SK-N-DZ (cell line): ENCODE measurements at places on chromosomes 1 and 21.

DNA sequence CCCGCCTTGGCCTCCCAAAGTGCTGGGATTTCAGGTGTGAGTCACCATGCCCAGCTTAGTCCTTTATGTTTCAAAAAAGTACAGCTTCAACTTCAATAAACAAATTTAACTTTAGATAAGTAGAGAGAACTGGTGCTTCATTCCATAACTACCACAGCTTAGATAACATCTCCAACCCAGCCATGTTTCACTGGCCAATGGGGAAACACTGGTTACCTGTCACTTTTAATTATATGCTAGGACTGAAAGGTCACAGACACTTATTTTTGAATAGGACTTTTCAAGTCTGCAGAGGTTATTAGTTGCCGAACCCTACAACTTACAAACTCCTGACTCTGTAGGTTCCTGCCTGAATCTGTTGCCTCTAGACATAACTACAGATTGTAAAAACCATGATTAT lies 56.5 kb upstream of the ST6GALNAC3 start:
- DNase-seq = peak; percentile 69

DNA sequence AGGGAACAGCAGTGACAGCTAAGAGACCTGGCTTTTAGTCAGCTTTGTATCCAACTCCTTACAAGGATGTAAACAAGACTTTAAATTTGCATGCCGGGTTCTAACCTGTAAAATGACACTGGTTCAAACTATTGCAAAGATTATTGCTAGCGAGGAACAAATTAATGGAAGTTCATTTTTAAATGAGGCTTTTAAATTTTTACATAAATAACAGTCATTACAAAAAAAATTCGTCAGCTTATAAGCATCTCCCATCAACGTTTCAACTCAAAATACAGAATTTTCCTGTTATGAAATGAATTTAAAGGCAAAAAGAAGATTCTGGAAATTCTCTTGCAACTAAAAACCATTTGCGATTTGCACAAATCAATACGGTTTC lies 668 bp downstream of the KIF14 start:
- DNase-seq = no peak

GRCh38 chr1:89005286-89006151 lies 13.1 kb upstream of the KYAT3 start:
- DNase-seq = no peak

GRCh38 chr1:95207223-95207935 lies 26.6 kb upstream of the RWDD3 start:
- peak; percentile 80 for DNase-seq

DNA sequence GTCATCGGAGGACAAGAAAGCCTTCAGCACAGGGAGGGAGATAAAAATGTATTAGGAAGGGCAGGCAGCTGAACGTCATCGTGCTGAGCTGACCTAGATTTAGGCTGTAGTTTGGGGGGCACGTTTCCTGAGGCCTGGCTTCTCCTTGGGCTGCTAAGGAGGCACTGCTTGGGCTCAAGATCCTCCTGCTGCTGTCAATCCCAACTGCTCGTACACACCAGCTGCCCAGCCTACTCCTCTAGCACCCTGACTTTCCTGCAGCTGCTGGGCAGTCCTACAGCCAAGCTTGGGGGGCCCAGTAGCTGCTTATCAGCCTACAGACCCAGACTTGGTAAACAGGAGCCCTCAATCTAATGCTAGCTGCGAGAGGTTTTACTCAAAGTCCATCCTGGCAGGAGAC lies 6.2 kb downstream of the TMEM35B start:
- no peak for DNase-seq

GRCh38 chr1:12447849-12448312 lies 170.1 kb downstream of the DHRS3 start:
- no peak for DNase-seq

GRCh38 chr1:19425646-19426239 lies 59.6 kb downstream of the CAPZB start:
- no peak for DNase-seq

DNA sequence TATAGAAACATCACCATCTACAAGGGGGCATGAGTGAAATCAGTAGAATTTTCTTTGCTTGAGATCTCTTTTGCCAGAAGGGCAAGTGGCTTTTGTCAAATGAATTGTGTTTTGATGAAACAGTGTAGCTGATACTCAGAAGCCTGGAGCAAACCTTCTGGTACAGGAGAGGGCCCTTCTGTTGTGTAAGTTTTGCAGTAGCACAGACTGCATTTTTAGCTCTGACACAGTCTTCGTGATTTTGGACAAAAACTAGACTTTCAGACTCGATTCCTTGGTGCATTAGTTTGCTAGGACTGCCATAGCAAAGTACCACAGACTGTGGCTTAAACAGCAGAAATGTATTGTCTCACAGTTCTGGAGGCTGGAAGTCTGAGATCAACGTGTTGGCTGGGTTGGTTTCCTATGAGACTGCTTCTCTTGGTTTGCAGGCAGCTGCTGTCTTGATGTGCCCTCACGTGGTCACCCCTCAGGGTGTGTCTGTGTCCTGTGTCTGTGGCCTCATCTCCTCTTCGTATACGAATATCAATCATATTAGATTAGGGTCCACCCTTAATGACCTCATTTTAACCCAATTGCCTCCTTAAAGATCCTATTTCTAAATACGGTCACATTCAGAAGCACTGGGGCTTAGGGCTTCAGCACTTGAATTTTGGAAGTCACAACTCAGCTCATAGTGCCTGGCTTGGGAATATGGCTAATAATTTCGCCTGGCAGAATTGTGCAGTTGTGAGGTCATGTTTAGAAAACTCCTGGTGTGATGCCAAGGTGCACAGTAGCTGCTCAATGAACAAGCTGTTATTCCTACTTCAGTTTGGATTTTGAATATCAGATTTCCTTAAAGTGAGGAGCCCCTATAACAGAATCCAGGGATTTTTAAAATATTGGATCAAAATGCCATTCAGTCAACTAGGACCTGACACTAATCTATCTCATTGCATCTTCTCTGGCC lies 21.2 kb upstream of the DISC1 start:
- no peak for DNase-seq

GRCh38 chr1:7284839-7285435 lies 486.2 kb upstream of the VAMP3 start:
- DNase-seq = no peak

GRCh38 chr1:229434005-229434640 lies at the start of gene ACTA1:
Gene ACTA1, minus strand, starts transcription at chr1:229434094. Its CDS starts 979 bp downstream, at chr1:229433115.
- DNase-seq = no peak

DNA sequence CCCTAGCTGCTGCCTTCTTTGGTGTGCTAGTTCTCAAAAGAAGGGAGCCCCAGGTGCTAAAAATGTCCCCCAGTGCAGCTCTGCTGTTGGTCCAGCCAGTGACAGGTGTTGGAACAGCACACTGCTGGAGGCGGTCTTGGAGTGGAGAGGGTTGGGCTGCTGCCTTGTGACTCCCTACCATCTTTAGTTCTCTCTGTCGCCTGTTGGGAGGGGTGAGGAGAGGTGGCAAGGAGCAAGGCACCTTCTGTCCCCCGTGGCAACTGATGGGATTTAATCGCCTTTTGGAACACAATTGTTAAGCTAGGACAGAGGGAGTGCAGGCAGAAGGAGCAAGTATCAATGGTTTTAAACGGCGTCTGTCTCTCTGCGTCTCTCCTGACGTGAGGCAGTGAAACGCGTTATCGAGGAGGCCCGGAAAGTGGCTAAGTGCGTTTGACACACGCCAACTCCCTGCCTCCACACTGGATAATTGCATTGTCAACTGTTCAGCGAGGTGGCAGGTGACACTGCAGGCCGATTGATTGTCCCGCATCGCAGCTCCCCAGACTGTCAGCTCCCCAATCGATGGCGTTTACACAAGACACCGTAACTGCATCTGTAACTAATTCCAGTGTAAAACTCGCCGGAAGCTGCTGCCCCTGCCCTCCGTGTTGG lies 34.0 kb downstream of the TMEM53 start:
- no peak for DNase-seq

GRCh38 chr1:198612471-198613260 lies 26.2 kb upstream of the PTPRC start:
- DNase-seq = no peak

GRCh38 chr1:226371866-226372490 lies 35.9 kb downstream of the PARP1 start:
- no peak for DNase-seq

DNA sequence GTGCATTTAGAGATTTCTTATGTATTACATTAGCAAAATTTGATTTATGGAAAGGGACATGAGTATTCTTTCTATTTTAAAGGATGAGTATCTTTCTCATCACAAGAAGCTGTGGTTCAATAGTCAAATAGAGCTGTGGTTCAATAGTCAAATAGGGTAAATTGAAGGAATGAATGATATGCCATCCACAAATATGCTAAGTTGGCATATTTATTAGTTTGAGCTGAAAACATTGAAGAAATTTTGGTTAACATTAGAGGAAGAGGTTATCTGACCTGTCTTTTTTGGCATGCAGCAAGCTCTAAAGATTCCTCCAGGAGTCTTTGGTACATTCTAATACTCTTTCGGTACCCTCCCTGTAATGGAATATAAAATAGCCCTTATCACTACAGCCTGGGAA lies 4.8 kb downstream of the OR2L8 start:
- DNase-seq = no peak

- no peak for DNase-seq
These were observed 225.3 kb downstream of the MRPL39 start for GRCh38 chr21:25381936-25382452.

DNA sequence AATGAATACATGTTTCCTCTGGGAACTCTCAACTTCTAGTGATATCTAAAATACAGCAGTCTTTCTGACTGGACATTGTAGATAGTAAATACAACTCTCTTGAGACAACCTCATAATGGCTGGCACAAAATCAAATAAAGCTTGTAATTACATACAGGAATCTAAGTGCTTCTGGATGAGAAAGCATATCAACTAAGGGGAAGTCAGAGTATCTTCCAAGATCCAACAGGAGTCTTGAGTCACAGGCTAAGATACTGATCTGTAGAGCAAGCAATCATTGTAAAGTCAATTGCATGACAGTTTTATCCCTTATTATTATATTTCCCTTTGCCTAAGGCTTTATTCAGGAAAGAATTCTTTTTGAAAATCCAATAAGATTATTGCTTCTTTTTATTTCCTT lies 249.9 kb downstream of the LRRIQ3 start:
- peak; percentile 54 for DNase-seq

DNA sequence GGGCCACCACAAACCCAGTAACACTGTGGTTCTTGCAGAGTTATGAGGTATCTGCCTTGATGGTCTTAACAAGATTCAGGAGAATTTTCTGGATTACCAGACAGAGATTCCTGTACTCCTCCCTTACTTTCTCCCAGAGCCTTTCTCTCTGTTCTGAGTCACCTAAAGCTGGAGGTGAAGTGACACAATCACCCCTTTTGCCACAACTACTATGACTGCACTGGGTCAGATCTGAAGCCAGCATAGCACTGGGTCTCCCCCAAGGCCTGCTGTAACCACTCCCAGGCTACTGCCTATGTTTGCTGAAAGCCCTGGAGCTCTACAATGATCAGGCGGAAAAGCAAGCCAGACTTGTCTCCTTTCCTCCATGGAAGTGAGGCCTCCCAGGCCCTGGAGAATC lies 156.7 kb upstream of the NEGR1 start:
- DNase-seq = no peak

GRCh38 chr1:25927521-25928265 lies 21.5 kb upstream of the STMN1 start:
- DNase-seq = peak; percentile 88

DNA sequence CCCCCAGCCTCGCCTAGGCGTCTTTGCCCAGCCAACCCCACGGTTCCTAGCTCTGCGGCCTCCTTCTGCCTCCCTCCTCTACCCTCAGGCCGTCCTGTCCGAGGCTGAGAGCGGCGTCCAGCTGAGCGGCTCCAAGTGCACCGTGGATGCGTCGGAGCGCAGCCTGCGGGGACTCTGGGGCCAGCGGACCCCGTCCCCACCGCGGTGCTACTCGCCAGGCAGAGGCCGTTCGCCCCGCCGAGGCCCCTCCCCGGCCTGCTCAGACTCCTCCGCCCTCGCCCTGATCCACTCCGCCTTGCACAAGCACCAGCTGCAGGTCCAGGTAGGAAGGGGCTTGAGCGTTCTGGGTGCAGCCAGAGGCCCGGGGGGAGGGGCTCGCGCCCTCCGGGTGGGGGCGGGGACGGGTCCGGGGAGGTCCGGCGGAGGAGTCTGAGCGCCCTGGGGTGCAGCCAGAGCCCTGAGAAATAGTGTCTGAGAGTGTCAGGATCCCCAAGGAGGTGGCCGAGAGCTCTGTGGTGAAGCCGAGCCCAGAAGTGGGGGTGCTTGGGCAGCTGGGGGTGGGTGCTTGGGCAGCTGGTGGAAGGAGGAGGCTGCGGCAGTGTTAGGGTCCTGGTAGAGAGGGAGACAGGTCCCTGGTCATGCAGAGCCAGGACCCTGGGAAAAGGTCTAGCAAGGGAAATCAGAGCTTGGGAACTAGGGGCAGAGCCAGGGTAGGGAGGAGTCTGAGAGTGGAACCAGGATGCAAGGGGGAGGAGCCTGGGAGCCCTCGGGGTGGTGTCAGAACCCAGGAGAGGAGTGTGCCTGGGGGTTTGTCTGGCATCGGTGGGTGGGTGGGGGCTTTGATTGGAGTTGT lies 3.2 kb upstream of the NBPF3 start:
- peak; percentile 22 for DNase-seq

- no peak for DNase-seq
These were observed 7.7 kb upstream of the CDC42 start for GRCh38 chr1:22044690-22045420.

DNA sequence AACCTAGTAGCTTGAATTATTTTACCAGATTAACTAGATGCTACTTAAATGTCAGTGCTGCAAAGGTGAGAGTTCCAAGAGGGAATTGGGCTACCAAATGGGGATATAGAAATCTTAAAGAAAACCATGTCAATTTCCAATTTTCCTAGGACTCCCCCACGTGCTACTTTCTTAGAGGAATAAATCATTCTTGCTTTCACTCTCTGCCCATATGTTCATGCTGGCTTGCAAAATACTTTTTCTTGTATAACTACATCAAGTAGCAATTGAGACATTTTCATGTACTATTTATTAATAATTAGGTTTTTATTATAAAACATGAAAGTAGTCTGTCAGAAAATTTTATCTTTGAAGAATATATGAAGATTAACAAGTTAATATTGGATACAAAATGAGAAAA lies 11.8 kb downstream of the KCNK2 start:
- DNase-seq = no peak

- no peak for DNase-seq
These were observed 93.9 kb downstream of the NID1 start for GRCh38 chr1:235971020-235971419.

DNA sequence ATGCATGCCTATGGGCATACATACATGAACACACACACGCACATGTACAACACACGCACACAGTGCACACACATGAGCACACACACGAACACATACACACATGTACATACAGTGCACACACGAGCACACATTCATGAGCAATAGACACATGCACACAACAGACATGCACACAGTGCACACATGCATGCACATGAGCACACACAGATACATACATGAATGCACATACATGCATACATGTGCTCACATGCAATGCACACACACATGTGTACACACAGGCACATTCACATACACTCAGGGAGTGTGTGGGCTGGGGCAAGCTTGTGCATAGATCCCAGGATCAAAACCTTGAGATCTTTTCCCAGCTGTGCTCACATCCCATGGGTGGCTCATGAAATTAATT lies 18.9 kb downstream of the CRYAA start:
- no peak for DNase-seq

- DNase-seq = peak; percentile 59
These were observed 124.3 kb downstream of the ETS2 start for GRCh38 chr21:38930066-38930465.
